Stimulated activated CD4-positive, alpha-beta T cell treated with anti-CD3 and anti-CD28 coated beads, Interleukin-1b, Interleukin-23, amount 100 ng/mL, for 1 hour (primary cell): ENCODE measurements at places on chromosomes 4 and X.

DNA sequence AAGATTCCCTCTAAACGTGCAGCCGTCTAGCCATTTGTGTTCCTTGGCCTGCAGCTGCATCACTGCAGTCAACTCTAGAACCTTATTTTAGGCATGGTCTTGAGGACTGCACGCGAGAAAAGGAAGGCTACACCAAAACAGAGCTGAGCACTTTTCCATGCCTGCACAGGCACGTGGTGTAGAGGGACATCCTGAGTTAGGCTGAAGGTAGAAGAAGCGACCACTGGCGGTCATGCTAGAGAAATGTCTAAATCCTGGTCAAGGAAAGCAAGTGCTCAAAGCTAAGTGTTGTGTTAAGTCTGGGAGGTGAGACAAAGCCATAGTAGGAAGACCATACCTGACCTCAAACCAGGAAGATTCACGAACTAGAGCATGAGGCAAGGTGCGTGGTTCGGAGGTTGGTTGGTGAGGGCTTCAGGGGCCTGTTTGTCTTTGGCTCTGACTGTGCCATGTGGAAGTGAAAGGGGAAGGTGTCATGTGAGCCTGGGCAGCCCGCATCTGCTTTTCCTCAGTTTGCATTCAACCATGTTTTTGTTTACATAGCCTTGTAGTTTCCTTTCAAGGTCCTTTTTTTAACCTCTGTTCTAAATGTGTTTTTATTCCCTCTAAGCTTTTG lies 203.8 kb downstream of the AASDH start:
- no peak for DNase-seq

GRCh38 chr4:122854447-122855352 lies 28.1 kb downstream of the FGF2 start:
- no peak for DNase-seq

DNA sequence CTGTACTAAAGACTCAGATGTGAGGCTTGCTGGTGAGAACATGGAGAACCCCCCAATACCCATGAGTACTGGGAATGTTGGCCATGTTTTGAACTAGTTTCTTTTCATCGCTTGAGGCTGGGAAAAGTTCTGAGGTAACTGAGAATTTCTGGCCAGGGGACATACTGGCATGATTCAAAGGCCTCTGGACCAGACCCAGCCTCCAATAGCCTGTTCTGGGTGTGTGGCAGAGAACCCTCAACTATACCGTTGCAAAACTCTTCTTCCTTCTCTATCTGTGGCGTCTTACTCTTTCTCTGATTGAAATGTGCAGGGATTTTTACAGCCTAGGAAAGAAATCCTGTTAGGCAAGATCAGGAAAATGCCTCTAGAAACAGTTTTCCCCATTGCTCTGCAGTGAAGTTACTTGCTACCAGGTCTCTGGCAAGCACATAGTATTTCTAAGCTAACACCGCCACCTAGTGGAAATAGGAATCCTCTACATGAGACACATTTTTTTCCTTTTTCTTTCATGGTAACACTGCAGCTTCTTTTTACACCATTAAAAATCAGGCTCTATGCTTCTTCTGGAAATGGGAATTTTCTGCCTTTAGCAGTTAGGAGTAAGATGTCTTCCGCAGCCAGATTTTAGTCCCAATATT lies 170.7 kb upstream of the ZCCHC13 start:
- no peak for DNase-seq

DNA sequence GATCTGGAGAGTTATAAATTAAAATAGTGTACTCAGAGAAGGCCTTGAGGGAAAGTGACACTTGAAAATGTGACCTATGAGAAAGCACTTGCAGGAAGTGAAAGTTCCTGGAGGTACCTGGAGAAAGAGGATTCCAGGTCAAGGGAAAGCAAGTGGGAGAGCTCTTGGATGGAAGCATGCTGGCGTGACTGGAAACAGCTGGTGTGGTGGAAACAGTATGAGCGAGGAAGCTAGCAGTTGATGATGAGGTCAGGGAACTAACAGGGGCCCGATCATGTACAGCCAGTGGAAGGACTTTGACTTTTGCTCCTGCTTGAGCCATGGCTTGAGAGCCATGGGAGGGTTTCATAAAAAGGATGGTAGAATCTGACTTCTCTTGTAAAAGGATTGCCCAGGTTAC lies 9.5 kb upstream of the CLCN5 start:
- DNase-seq = no peak

DNA sequence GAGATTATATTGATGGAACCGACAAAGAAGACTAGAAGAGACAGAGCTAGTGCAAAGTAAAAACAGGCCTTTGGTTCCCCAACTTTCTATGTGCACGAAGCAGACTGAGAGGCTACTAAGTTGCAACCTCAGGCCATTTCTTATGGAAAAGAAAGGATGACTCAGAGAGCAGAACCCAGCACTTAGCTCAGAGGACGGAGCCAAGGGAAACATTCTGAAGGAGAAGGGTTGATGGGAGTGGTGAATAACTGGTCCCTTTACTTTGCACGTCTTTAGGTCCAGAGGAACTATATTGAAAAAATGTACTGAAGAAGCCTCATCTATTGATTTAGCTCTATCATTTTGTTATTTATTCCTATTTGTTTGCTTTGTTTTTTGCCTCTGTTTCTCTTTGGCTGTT lies 182.1 kb downstream of the CPE start:
- DNase-seq = no peak

GRCh38 chr4:26459756-26460530 lies 30.3 kb downstream of the CCKAR start:
- no peak for DNase-seq

DNA sequence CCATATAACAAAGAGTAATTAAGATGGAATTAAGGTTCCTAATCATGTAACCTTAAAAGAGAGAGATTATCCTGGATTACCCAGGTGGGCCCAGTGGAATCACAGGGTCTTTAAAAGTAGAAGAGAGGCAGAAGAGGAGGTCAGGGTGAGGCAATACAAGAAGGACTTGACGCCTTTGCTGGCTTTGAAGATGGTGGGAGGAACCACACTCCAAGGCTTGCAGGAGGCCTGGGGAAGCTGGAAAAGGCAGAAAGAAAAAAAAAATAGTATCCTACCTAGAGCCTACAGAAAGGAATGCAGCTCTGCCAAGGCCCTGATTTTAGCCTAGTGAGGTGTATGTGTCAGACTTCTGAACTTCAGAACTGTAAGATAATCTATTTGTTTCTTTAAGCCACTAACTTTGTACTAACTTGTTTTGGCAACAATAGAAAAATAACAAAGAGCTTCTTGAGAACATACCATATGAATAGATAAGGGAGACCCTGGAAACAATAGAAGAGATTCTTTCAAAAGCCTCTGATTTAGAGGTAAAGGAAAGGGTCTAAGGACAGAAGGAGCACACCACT lies 229.9 kb upstream of the TTC29 start:
- DNase-seq = no peak

- DNase-seq = no peak
Measured at GRCh38 chr4:125316401-125316790, 1.6 kb downstream of the FAT4 start.

GRCh38 chr4:110641218-110641617 lies 18.3 kb upstream of the PITX2 start:
- no peak for DNase-seq

- DNase-seq = no peak
Measured at GRCh38 chrX:13179100-13179499, 134.7 kb upstream of the FAM9C start.

GRCh38 chr4:47031011-47031678 lies at the start of gene GABRB1:
TSS of gene GABRB1 (plus strand) at chr4:47031567.
- DNase-seq = no peak

DNA sequence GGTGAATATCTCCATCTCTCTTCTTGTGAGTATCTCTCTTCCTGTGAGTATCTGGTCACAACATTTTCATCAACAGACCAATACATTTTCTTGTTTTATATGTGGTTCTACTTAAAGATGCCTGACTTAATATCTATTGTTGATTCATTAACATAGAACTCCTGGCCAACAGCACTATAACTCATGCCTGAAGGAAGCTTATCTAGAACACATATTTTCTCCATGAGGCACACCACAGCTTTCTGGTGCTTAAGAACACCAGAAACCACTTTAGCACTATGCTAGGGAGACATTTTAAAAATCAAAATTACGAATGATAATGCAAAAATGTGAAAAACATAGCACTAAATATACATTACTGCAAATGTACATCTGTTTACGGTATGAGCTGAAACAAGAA lies 190.4 kb downstream of the GABRB1 start:
- no peak for DNase-seq

- no peak for DNase-seq
Measured at GRCh38 chrX:46244451-46244850, 300.8 kb downstream of the ZNF674 start.

DNA sequence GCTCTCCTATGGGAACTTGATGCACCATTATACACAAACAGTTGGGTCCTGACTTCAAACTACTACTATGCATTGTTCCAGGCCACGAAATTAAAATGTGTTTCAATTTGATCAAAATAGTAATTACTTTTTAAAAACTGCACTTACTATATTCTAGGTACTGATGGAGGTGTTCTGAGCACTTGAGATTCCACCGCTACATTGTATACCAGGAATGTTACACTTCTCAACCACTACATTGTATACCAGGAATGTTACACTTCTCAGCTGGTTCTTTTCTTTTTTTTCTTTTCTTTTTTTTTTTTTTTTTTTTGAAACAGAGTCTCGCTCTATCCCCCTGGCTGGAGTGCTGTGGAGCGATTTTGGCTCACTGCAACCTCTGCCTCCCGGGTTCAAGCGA lies 77.9 kb downstream of the ELOVL6 start:
- no peak for DNase-seq

DNA sequence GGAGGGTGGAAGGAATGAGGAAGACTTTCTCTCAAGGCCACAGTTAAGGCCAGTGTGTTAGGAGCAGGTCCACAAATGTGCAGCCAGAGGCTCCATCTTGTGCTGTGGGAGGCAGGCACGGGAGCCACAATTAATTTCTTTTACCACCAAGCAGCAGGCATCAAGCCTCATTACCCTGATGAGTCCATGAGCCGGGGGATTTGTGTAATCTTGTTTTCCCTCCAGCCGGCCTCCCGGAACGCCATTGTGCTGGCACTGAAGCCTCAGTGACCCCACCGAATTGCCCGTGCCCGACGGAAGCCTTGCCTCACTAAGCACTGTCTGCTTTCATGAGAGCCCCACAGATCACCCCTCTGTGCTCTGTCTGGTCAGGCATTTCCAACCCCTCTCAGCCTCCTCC lies 154.7 kb upstream of the STX18 start:
- no peak for DNase-seq

DNA sequence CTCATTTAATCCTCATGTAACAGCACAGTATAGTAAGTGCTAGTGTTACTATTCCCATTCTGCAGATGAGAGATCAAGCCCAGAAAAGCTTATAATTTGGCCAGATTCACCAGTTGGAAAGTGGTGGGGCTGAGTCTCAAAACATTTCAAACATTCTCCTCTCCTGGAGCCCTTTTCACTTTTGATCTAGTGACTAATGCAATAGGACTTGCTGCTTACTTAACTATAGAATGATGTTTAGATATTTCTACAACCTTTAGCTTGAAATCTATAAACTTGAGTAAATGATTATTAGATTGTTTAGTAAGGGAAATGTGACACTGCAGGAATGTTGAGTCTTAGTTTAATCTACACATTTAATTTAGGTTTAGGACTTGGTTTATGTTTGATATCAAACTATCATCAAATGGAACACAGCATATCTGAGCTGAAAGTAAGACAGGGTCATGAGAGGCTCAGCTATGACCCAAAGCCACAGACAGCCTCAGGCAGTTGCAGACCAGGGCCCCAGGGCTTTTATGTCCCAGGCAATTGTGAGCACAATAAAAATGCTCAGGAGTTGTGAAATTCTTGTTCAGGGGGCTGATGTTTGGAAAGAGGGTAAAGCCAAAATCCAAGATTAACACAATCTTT lies 199.5 kb upstream of the HS3ST1 start:
- DNase-seq = no peak

DNA sequence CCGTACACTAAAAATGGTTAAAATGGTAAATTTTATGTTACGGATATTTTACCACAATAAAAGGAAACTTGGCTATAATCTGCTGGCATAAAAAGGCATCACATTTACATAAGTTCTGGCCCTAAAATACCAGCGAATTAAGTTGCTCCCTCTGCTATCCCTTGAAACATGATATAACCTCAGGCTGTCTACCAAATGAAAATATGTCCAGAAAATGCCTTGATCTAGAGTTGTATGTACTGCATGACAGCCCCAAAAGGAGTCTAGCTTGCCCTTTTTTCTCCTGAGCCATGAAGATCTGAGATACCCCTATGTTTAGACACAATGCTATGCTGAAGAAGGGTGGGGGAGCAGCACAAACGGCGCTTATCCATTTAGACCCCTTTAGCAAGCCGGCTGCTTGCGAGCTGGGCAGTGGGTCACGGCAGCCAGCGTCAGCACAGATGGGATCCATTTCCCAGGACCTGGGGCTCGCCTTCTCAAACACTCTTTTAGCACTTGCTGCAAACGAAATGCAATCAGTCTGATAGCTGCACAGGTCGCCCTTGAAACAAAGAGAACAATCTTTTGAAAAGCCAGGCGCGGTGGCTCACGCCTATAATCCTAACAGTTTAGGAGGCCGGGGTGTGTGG lies 77.0 kb downstream of the AFAP1 start:
- DNase-seq = no peak

GRCh38 chrX:22536746-22537304 lies 264.1 kb downstream of the CBLL2 start:
- no peak for DNase-seq

- no peak for DNase-seq
Measured at GRCh38 chr4:173370130-173370476, 651 bp upstream of the SAP30 start.

DNA sequence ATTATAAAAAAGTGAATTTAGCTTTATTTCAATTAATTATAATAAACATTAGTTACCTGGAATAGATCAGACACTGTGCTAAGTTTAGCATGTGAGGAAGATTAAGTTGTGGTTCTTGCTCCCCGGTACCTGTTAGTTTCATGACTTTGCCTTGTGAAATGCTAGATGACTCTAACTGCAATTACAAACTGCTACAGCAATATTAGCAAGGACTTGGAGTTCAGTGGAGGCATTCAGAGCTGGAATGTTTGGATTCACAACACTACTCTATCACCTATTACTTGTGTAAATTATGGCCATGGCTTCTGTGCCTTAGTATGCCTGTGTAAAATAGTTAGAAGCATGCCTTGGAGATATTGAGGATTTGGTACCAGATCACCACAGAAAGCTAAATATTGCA lies 21.4 kb upstream of the ANXA10 start:
- DNase-seq = no peak

DNA sequence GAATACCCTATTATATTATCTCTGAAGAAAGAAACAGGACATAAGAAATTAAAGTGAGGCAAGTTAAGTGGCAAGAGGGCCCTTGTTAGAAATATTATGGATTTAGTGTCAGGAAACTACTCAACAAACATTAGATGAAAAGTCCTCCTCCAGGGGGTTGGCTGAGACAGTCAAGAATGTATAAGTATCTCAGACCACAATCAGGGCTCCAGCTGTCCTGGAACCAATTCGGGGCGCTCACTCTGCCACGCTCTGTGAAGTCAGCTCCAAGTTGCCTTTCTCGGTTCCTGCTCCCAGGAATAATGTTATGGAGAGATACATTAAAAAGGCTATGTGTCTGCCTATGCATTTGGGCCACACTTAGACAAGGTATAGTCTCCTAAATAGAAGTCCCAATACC lies 73.3 kb downstream of the RASGEF1B start:
- no peak for DNase-seq

GRCh38 chr4:60296386-60296785 lies 903.7 kb upstream of the ADGRL3 start:
- no peak for DNase-seq
